ENCODE measurements at places on chromosomes 7 and 10. TPM values are rescaled to one million over a fixed set of nuclear protein-coding genes. Genes with fewer than 3 reads are reported as not detected.

DNA sequence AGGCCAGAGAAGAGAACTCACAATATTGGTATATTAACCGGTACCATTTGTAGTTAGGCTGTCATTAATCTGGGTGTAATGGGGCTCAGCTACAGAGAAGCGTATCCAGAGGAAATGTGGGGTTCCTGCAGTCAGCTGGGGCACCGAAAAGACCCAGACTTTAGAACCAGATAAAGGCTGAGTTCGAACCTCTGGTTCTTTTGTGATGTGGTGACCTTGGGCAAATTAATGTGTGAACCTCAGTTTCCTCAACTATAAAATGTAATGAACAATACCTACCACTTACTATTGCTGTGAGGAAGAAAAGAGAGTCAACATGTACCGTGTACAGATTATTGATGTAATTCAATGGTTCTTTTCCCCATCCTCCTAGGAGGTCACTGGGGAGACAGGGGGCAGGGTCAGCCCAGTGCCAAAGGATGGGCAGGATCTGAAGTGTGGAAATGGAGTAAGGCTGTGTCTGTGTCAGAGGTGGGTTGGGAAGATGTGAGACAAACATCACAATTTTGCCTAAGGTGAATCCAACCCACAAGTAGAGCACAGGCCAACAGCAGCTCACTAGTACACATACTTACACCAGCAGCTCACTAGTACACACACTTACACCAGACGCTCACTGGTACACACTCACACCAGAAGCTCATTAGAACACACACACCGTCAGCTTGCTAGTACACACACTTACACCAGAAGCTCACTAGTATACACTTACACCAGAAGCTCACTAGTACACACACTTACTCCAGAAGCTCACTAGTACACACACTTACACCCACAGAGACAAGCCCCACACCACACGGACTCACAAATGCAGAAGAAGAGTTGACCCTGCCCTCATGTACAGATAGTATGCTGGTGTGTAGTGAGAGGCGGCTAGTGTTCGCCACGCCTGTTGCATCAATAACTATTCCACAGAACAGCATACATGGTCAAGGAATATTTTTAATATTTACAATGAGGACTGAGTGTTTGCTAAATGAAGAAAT is 28.0 kb downstream of the PRSS2 start:
- DNase-seq = no peak

GRCh38 chr7:39709029-39709428 is 85.7 kb downstream of the RALA start:
- DNase-seq = no peak

DNA sequence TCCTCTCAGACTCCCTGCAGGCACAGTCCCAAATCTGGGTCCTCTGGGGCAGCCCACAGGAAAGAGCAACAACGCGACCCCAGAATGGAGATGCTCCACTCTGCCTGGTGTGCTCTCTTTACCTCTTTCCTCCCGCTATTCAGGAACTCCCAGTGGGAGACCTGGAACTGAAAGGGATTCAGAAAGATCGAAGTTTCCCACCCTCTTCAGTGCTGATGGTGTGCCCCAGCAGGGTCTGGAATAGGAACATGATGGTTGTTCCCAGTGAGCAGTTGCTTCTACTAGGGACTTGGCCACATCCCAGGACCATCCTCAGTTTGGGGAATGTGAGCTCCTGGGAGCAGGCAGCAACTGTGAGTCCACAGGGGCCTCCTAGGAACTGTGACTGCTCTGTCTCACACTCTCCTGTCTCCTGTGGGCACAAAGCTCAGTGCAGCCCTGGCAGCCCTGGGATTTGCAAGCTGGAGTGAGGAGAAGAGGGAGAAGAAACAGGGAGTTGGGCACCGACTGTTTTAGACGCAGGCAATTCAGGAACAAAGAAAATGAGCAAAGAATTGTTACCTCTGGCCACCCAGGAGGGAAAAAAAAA is 17.9 kb downstream of the OR6V1 start:
- no peak for DNase-seq

DNA sequence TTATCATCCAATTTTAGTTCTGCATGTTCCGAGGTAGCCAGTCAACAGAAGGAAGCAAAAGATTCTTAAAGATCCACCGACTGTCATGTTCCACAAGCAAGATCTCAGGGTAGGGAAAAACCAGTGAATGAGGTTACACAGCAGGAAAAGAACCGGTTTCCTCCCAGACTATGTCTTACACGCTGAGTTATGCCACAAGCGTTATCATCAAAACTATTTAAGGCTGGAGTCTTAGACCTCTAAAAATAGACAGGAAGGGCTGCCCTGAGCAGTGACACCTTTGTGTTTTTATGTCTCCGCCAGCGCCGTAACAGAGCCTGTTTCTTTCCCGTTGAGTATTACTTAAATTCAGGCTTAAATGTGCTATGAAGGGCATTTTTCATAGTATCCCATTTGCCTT is 48.3 kb downstream of the PROSER2 start:
- DNase-seq = no peak

GRCh38 chr10:124104011-124104627 is 10.7 kb upstream of the CHST15 start:
- no peak for DNase-seq

The FIGNL1 gene
- 6.1 TPM for total RNA-seq

DNA sequence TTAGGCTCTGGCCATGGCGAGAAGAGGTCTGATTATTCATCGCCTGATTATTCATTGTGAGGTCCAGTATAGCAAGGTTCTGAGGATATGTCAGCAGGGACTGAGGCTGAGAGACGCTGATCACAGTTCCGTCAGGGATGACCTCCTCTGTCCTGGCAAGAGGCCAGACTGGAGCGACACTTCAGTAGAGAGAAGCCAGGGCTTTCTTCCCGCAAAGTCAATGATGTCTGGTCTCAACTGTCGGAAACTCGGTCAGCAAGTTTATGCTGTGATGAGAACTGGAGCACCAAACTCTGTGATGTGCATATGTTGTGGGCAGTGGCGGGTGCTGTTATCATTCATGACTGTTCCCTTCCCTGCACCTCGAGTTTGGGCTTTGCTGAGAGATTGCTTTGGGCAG is 29.0 kb upstream of the GNA12 start:
- DNase-seq = peak; percentile 45

The CRHR2 gene
- total RNA-seq = 0.16 TPM

GRCh38 chr10:119516381-119517234 is 25.9 kb downstream of the RGS10 start:
- no peak for DNase-seq

The MALRD1 gene
- total RNA-seq = 2.2 TPM

DNA sequence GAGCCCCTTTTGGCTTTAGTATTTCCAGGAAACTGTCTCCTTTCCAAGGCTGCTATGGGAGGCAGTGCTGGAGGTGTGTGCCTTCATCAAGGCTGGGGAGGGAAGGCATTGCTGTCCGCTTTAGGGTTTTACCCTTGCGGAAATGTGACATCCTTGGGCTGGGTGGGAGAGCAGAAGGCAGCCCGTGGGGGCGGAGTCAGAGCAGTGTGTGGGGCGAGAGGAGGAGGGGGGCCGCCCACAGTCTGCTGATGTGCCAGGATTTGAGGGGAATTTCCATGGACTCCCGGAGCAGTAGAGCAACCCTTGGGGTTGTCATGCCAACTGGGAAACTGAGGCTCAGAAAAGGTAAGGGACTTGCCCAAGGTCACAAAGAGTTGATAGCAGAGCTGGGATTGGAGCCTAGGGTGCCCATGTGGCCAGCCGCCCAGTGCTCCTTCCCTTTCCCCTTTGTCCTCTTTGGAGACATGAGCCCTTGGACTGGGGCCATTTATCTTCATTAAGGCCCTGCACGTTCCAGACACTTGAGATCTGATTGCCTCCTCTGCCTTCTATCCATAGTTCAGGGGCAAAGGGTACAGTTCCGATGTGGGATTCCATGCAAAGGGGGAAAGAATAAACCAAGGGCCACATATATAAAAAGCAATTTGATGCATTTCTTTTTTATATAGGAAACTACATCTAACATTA is 22.2 kb downstream of the TSPAN15 start:
- DNase-seq = no peak

The LRRC18 gene
- total RNA-seq = not detected

GRCh38 chr7:22482503-22482902 is 17.5 kb downstream of the STEAP1B start:
- DNase-seq = no peak

Data from left cardiac atrium (tissue), 4 donors.